ENCODE measurements at places on chromosomes 3 and 15.

GRCh38 chr3:30017901-30018300 lies 588.5 kb upstream of the TGFBR2 start:
- DNase-seq: no peak

DNA sequence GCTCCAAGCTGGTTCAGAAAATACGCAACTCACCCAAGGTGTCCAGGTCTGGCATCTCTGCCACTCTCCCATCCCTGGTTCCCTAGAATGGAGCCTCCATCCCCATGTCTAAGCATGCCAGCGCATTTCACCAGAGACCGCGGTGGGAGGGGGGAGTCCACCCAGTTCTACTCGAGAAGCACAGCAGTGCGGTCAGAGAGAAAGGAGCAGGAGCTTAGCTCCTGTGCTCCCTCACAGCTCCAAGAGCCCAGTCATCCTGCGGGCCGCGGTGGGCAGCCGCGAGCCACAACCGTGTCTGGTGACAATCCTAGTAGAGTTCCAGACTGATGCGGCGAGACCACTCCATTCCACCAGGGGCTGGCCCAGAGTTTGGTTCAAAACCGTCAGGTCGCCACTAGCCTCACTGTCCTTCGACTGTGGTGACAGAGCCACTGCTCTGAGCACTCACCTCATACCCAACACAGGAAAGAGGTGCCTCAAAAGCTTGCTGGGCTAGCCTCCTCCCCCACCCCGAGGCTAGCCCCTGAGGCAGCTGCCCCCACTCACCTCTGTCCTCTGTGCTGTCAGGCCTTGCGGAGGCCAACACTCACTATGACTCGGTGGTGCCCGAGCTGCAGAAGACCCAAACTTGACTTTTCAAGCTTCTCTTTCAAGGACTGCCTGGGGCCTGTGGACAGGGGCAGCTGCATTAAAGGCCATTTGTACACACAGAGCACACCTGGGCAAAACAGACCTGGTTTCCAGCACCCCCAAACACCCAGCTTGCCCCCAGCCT lies 185.4 kb downstream of the XXYLT1 start:
- no peak for DNase-seq

DNA sequence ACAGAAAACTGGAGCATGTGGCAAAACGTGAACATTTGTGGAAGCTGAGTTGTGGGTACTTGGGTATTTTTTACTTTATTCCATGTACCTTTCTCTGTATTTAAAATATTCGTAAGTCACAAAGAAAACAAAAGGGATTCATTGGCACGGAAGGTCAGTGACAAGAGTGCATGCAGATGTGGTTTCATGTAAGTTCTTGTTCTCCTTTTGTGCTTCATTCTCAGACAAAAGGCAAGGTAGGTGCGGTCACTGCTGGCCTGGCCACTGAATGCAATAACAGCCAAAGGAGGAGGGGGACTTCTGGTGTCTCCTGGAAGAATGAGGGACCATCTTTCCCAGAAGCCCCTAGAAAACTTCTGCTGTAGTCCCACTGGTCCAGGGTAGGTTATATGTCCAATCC lies 200.0 kb upstream of the TOPAZ1 start:
- no peak for DNase-seq

- DNase-seq: no peak
Measured at GRCh38 chr3:58469096-58469495, 22.8 kb upstream of the KCTD6 start.

DNA sequence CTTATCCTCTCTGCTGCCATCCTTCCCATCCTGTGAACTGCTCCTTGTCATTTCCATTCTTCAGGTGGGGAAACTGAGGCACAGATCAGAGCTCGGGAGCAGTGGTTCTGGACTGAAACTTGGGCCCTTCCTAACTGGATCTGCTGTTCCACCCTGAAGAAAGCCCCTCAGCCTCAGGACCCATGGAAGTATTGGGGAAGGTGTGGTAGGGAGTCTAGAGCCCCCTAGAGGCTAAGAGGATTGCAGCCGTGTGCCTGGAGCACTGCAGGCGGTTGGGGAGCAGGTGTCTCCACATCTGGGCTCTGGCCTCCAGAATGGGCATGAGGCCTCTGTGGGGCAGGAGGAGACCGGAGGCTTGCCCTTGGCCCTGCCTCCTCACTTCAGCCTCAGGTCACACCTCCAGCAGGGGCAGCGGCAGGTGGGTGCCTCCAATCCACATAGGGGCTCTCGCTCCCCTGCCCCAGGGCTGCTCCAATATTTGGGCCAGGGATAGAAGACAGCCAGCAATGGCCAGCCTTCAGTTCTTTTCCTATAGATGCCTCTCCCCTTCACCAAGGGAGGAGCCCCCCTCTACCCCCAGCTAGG lies 28.1 kb downstream of the DNAJB8 start:
- no peak for DNase-seq

DNA sequence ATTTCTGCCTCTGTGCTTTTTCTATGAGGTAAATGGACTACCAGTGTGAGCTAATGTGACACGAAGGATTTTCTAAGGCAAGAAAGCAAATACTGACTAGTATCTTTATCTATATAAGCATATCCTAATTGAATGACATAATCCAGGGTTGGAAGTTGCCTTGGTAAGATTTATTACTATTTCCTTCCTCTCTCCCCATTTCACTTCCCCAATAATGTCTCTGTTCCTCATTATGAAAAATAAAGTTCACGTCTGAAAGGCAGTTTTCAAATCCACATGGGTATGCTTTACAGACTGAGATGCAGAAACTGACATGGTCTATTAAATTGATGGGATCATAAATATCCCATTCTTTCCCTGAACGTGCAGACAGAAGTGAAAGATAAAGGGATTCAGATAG lies 86.0 kb downstream of the DTWD1 start:
- DNase-seq: no peak

DNA sequence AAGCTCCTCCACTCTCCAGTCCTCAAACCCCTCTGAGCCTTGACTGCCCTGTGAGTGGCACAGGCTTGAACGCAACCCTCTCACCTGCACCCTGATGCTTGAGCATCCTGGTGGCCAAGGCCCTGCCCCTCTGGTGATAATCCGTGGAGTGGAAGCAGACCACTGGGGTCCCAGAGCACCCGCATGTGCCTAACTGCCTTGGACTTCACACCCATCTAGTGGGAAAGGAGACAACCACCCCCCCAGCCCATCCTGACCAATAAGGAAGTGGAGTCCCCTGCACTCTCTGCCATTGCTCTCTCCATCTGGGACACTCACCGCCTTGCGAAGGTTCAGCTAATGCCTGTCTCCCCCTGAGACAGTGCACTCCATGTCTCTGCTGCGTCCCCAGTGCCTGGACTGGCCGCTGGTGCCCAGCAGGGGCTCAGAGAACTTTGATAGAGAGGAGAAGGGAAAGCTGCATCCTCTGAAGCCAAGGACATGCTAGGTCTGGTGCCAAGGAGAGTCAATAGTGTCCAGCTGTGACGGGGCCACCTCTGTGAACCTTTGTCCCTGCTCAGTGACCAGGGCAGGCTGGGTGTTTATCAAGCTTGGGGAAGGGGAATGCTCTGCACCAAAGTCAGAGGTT lies 3.4 kb downstream of the KLF15 start:
- DNase-seq: no peak

GRCh38 chr15:26698555-26698954 lies 74.3 kb downstream of the GABRB3 start:
- DNase-seq: no peak
